Right atrium auricular region (tissue), 2 donors: ENCODE measurements at places on chromosomes 11 and 22. TPM values are rescaled to one million over a fixed set of nuclear protein-coding genes. Genes with fewer than 3 reads are reported as not detected.
A peak's percentile ranks its signal among the peaks of the same experiment; 100 is the strongest.

TECTA gene
- total RNA-seq, result 3.1 TPM

- DNase-seq, result no peak
These were observed 222.5 kb downstream of the MN1 start for GRCh38 chr22:27578937-27579617.

RHOD gene
- 39.1 TPM for total RNA-seq

DNA sequence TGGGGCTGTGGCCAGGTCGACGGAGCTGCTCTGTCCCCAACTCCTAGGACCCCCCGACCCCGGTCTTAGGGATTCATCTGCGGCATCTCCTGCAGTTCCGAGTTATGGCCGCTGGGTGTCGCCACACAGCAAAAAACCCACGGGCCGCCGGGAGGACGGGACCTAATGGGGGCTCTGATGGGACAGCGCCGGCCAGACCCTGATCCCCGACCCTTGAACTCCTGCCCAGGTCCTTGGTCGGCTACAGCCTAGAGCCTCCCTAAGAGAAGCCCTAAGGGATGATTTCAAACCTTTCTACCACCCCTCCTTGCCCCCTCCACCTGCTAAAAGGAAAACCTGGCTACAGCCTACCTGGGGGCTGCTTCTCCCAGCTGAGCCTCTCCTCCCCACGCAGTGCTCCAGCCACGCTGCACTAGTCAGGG lies 30.8 kb upstream of the LRRC10B start:
- DNase-seq, result peak; percentile 64

DNA sequence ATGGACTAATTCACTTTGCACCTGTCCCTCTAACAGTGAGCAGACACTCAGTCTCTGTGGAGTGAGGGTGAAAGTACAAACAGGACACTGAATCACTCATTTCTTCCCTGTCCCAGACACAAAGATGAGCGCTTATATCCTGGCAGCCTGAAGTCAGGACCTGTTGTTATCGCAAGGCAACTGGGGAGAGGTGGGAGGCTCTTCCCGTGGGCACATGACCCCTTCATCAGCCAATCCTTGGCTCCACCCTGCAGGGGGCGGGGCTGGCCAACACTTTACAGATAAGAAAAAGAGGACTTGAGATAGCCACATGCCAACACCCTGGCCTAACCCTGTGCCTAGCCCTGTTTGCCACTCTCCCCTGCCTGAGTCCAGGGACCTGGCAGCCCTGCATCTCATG lies 29.5 kb upstream of the TESMIN start:
- peak; percentile 61 for DNase-seq

MOB2 gene
- total RNA-seq, result 27.9 TPM

TRPC6 gene
- 0.28 TPM for total RNA-seq
